Left renal pelvis (tissue), 4 donors: ENCODE measurements at places on chromosomes 11 and 22. TPM values are rescaled to one million over a fixed set of nuclear protein-coding genes. Genes with fewer than 3 reads are reported as not detected.

The OR52E4 gene
- not detected for polyA plus RNA-seq

- no peak for DNase-seq
Measured at GRCh38 chr22:16932577-16932976, 75.4 kb downstream of the GAB4 start.

The TIMP3 gene
- 169 TPM for polyA plus RNA-seq

DNA sequence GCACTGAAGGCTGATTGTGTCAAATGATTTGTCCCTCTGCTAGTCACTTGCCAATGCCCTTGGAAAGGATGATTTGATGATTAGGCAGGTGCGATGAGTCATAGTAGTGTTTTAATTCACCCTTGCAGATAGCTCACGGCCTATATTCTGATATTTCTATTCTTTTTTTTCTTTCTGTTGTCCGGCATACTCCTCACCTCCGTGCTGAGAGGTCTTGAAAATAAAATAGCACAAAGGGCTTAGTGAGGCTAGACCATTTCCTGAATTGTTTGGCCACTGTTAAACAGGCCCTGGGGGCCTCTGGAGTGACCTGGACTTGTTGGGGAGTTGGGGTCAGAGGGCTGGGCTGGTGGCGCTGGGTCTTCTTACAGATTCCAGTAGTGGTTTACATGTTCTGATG lies 99.8 kb downstream of the ZBTB16 start:
- no peak for DNase-seq
